Ascending aorta (tissue), 2 donors: ENCODE measurements at places on chromosomes 16 and 17.
A peak's percentile ranks its signal among the peaks of the same experiment; 100 is the strongest.

DNA sequence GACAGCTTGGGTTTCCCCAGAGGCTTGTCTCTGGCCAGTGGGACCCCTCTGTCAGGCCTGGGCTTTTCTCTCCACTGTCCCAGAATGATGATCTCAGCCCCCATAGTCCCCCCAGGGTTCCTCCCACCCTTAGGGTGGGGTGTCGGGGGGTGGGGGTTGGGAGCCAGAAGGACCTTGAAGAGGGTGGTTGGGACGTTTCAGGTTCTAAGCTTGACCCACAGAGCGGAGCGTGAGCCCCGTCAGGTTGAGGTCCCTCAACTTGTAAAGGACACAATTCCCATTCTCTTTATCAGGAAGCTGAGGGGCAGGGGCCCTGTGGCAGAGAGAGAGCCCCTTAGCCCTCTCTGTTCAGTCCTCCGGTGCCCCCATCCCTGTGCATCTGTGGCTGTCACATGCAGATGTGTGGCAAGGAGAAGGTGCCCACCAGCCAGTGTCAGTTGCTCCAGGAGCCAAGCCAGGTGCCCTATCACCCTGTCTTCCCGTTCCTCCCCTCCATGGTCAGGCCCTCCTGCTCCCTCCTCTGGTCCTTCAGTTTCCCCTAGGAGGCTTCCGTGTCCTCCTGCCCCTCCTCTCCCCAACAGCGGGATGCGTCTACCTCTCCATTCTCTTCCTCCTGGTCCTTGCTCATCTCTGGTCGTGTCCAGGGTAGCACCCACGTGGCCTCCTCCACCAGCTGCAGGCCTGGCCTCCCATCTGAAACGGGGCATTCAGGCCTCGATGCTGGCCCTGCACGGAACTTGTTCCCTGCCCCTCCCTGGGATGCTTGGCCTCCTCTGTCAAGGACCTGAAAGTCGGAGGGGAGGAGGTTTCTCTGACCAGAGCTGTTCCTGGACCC, 1.5 kb upstream of the NTN3 start:
- no peak for DNase-seq

DNA sequence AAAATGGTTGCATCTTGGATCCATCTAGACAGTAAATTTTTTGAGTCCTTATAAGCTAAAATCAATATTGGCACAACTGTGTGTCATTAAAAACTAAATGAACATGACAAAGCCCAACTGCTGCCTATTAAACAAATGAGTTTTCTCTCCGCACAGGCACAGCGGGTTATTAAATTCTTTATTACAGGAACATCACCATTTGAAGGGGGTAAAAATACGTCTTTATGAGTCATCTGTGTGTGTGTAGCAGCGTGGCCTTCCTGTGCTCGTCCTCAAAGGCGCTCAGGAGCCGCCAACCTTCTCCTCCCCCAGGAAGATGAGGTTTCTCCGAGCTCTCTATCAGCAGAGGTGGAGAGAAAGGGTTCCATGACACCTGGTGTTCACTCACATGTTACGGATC, 62.6 kb upstream of the SDK2 start:
- DNase-seq: no peak

GRCh38 chr17:77107506-77108433, 33.0 kb upstream of the SEC14L1 start:
- DNase-seq: no peak

DNA sequence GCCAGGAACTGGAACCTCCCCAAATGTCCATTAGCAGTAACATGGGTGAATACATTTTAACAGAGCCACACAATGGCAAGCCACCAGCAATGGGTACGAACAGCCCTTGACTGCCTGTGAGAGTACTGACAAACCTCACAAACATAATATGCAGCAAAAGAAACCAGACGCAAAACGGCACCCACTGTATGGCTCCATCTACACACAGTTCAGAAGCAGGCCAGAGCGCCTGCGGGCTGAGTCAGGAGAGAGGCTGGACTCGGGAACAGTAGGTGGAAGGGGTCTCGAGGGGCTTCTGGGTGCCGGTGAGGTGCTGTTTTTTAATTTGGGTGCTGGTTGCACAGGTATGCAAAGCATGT, 77.4 kb upstream of the TOB1 start:
- DNase-seq: no peak

DNA sequence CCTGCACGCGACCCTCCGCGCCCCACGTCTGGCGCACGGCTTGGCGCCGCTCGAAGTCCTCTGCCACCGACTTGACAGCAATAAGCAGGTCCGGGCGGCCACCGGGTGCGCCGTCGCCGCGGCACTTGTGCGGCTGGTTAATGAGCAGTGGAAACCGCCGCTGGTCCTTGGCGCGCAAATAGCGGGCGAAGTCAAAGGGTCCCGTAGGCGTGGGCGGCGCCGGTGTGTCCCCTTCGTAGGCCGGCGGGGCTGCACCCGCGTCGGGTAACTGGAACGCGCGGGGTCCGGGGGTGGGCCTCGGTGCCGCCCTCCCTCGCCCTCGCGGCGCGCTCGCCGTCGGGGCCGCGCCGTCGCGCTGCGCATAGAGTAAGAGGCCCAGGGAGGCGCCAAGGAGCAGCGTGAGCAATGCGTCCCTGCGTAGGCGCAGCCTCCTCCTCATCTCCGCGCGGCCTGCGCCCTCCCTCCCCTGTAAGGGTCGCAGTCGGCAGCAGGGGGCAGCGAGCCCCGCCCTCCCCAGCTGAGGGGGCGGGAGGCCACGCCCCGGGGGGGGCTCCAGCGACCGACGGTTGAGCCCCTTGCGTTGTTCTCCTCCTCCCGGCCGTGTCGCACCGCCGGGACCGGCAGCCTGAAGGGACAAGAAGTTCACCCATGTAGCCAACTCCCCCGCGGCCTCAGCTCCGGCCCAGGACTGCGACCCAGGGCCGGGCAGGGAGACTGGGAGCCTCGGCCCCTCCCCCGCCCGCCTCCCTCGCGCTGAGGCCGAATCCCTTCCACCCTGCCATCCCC, 558 bp downstream of the B3GNT9 start:
- no peak for DNase-seq

GRCh38 chr17:58329810-58330537, 1.4 kb upstream of the TSPOAP1 start:
- no peak for DNase-seq

- peak; percentile 43 for DNase-seq
Observed at GRCh38 chr17:77838748-77839697, 119.5 kb upstream of the TNRC6C start.

DNA sequence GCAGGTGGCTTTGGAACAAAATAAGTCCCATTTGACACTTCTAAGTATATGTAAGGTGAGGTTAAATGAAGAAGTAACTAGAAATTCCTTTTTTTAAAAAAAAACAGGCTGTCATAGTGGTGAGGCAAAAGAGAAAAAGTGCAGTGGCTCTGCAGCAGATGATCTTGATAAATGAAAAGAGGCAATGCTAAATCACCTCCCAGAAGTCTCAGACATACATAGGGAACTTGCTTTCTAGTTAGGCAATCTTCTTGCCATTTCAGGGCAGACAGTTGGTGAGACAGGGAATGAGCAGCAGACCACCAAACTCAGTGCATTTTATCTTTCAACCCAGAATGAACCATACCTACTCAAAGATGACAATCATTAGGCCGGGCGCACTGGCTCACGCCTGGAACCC, 90.8 kb downstream of the MYO1D start:
- no peak for DNase-seq

DNA sequence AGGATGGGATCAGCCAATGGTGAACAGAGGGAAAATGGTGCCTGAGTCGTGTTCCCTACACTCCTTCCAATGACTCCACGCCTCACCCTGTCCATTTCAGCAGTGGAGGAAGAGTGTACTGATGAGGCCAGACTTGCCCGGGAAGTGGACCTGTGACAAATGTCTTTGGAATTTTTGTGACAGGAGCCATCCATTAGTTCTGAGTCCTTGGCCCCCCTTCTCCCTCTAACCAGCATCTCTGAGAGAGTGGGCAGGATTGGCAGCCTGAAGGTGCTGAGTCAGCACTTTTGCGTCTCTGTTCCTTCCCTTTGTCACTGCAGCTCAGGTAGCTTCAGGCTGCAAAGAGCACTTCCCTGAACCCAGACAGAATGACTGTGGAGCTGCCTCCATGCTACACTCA, 30.8 kb downstream of the BEAN1 start:
- no peak for DNase-seq

GRCh38 chr16:55179852-55180585, 144.0 kb upstream of the IRX6 start:
- DNase-seq: no peak

- no peak for DNase-seq
Observed at GRCh38 chr16:83717308-83717707, 90.5 kb upstream of the HSBP1 start.

DNA sequence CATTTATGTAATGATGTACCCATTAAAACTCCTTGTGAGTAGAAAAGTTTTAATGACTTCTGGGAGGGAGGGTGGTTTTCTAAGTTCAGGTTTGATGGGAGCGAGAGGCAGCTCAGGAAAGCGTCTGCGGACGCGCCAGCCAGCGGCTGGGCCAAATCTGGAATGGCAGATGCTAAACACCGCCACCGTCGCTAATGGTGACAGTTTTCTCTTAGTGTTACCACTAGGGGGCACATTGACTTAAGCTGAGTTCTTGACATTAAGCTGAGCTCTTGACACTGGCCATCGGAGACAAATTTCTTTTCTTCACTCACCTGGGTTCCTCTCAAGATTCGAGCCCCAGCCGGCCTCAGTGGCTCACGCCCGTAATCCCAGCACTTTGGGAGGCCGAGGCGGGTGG, 6.7 kb downstream of the TRPV1 start:
- no peak for DNase-seq

DNA sequence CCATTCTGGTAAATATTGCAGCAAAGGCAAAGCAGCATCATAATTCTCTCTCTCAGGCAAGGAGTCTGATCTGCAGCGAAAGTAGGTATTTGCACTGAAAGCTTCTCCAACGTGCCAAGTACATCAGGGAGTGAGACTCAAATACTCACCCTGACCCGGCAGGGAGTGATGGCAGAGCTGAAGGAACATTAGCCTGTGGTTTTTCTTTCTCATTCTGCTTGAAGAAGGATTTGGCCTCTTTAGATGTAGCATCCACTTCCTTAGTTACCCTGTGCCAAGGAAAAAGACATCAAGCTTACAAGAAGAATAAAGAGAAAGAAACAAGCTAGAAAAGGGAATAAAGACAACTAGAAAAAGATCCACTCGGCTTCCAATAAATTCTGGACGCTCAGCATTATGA, 38.4 kb downstream of the CFDP1 start:
- DNase-seq: no peak

GRCh38 chr17:7707446-7707845, 2.4 kb downstream of the EFNB3 start:
- no peak for DNase-seq

- no peak for DNase-seq
Observed at GRCh38 chr16:29644338-29644857, 18.6 kb upstream of the SPN start.

DNA sequence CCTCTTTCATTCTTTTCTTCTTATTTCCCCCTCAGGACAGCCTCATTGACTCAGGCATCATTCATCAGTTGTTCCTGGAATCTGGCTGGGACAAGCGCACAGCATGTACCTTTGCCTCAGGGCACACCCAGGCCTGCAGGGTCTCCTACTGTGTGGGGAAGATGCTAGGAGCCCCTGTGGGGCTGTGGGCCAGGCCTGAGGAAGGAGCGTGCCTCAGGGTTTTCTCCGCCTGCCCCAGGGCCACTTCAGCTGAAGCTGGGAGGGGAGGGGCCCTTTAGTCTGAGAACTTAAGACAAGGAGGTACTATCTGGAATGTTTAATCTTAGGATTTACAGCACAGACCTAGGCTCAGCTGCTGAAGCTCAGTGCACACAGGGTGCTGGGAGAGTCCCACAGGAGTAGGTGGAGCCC, 7.9 kb downstream of the ELMO3 start:
- DNase-seq: no peak

GRCh38 chr16:57643910-57644309, 15.5 kb downstream of the ADGRG1 start:
- no peak for DNase-seq

- DNase-seq: no peak
Observed at GRCh38 chr17:47120521-47121095, 68.5 kb downstream of the CDC27 start.

DNA sequence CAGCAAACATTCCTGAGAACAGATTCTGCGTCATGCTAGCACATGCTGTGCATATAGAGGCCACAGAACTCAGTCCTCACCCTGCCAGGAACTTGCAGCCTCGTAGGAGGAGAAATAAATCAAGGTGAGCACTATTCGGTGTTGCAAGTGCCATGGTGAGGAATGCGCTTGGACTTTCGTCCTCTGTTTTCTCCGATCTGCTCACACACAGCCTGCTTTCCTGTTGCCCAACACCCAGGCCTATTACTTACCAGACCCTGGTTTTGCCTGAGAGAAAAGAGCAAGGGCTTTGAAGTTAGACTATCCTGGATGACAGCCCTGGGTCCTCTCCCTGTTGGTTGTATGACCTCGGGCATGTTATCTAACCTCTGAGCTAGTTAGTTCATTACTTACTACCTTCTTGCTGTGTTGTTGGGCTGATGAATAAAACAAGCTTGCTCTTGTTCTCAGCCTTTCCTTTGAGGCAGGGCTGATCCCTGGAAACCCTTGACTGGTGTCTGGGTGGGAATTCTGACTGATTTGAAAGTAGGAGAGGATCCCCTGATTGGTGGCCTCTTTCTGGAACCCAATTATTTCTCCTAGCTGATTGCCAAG, 2.9 kb downstream of the ACSF2 start:
- no peak for DNase-seq

DNA sequence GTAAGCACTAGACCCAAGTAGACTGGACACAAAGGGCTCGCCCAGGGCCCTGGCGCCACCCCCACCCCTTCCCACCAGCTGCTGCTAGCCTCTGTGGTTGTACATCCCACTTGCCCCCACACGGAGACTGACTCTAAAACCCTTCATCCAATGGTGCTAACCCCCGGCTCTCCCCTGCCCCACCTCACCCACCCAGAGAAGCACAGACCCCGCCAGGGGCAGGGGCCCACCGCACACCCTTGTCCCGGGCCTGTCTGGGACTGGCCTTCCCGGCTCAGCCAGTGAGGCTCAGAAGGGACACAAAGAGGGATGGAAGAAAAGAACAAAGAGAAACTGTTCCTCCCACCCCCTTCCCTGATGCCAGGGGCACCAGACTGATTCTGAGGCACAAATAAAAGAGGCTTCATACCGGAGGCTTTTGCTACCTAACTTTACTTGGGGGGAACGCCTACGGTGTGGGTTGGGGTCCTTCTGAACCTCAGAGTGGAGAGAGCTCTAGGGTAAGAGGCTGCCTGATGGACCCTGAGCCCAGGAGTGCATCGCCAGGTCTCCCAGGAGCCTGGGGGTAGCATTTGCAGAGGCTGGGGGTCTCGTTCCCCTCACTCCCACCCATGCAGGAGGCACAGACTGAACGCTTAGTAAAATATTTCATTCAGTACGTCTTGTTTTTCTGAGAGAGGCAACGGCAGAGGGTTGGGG, 8.2 kb downstream of the CORO6 start:
- no peak for DNase-seq

GRCh38 chr17:48013876-48014594, 23.6 kb downstream of the COPZ2 start:
- DNase-seq: no peak

DNA sequence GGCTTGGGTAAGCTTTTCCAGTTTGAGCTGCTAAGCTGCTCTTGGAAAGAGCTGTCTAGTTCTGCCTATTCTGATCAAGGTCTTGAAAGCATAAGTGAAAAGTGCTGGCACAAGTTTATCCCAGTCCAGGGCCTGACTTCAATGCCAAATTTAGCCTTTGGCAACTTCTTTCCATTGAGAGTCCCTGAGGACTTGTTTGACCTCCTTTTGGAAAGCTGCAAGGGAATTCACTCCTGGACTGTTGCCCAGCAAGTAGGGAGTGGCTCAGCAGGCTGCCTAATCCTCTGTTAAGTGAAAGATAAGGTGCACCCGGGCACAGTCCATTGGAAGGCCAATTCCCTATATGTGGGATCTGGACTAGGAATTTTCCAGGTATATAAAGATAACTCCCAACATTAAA, 16.0 kb upstream of the TANC2 start:
- DNase-seq: peak; percentile 24
